ENCODE measurements at places on chromosomes 4 and X.
A peak's percentile ranks its signal among the peaks of the same experiment; 100 is the strongest.

DNA sequence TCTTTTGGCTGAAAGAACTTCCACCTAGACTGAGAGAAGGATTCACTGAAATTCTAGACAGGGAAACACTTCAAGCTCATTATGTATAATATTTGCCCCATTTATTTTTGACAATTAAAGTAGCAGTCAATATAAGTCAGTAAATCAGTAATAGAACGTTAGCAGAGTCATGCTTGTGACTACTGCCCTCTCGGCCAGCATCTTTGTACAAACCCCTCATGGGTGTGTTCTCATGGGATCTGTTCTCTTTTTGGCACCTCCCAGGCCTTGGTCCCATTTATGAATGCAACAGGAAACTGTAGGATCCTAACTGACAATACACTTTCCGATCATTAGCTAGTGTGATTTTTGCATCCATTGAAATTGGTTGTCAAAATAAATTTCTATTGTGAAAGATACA is 2.9 kb downstream of the MSL3 start:
- DNase-seq, result no peak

DNA sequence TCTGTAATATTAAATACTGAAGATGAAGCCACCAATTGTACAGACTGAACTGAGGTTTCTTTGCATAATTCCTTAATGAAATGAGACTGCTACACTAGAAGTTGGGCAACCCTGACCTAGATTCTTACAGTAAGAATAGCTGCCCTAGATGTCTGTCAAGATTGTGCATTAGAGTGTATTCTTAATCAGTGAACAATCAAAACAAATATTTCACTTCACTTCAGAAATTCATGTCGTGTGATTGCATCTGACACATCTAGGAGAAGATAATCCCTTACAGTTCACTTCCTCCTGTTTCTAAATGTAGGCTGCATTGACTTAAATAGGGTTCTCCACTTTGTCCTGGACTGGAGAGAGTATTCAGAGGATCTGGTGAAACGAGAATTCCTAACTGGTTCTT is 283.1 kb downstream of the HNRNPD start:
- DNase-seq, result no peak

GRCh38 chrX:78024349-78025059 is 55.1 kb upstream of the PGAM4 start:
- DNase-seq, result peak; percentile 27

- no peak for DNase-seq
Observed at GRCh38 chr4:152189451-152190179, 346.3 kb downstream of the FBXW7 start.

GRCh38 chr4:169665046-169665737 is 44.8 kb downstream of the CLCN3 start:
- DNase-seq, result no peak

GRCh38 chr4:954211-955020 is 19.0 kb downstream of the DGKQ start:
- no peak for DNase-seq

DNA sequence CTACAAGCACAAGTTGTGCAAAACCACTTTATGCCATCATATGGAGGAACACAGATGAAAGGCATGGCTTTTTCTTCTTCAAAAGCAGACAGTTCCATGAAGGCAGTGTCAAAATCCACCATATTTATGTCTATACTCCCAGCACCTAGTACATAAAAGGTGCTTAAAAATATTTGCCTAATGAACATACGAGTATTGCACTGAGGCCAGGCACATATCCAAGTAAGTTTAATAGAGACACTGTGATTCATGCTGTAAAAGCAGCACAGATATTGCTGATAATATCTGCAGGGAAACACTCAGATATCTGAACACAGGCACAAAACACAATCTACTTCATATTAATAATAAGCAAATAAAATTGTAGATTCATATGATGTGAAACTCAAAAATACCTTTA is 48.1 kb upstream of the CXCL8 start:
- DNase-seq, result no peak

- DNase-seq, result peak; percentile 85
Observed at GRCh38 chr4:139083607-139083955, 68.0 kb downstream of the NOCT start.

GRCh38 chrX:106201502-106202178 is 33.5 kb downstream of the PWWP3B start:
- no peak for DNase-seq

- DNase-seq, result no peak
Observed at GRCh38 chr4:81526706-81527105, 55.0 kb upstream of the RASGEF1B start.

DNA sequence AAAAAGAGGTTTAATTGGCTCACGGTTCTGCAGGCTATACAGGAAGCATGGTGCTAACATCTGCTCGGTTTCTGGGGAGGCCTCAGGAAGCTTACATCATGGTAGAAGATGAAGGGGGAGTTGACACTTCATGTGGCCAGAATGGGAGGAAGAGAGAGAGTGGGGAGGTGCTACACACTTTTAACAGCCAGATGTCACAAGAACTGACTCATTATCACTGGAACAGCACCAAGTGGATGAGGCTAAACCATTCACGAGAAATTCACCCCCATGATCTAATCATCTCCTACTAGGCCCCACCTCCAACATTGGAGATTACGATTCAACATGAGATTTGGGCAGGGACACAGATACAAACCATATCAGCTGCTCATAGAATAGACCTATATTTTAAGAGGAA is 255.8 kb downstream of the OPHN1 start:
- no peak for DNase-seq

DNA sequence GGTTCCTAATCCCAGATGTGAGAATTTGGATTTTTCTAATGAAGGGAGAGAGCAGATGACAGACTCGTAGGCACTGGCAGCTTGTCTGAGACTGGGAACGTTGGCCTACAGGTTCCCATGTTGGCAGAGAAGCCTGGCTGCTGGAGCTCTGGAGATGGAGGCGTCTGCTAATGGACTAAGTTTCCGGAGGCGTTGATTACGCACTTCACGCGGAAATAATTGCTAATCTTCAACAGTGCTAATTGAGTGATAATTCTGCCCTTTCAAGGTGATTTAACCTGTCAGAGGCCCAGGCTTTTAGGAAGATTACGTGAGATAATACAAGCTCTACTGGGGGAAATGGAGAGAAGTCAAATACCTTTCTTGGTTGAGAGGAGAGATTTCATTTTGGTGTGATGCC is 77.4 kb downstream of the PSAPL1 start:
- no peak for DNase-seq

GRCh38 chrX:32126997-32127396 is 1055.2 kb upstream of the FTHL17 start:
- DNase-seq, result no peak

- no peak for DNase-seq
Observed at GRCh38 chr4:106034751-106035150, 139.5 kb downstream of the NPNT start.

DNA sequence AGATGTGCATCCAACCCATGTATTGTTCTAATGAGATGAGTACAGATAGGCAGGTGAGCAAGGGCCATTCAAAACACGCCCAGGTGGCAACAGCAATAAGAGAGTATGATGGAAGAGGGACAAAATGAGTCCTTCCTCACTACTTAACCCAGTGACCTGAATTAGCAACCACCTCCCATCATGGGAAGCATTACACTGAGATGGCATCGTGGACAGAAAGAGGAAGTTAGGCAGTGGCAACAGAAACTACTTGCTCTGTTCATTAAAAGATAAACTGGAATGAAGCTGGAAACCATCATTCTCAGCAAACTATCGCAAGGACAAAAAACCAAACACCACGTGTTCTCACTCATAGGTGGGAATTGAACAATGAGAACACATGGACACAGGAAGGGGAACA is 17.2 kb downstream of the RXFP1 start:
- DNase-seq, result no peak

GRCh38 chrX:129427267-129427666 is 96.0 kb downstream of the SMARCA1 start:
- DNase-seq, result no peak

DNA sequence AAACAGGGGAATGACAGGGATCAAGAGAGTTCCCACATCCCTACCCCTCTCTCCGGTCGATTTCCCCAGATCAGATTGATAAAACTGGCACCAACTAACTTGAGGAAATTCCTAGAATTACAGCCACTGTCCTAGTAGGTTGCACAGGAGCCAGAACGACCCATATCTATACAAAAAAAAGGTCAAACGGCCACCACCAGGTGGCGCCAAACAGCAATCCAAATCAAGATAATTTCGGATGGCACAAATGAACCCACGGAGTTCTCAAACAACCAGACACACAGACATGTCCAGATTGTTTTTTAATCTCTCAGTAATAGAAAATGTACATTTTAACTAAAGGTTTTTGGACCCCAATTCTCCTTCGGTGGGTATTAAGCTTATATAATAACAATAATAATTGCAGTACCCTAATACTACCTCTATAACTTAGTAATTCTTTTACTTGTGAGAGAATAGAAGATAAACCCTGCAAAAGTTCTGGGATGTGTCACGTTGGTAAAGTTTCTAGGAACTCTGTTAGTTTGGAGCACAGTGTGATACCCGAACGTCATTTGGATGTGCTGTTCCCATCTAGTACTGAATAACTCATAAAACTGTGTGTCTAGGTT is 212.6 kb downstream of the SPOCK3 start:
- peak; percentile 13 for DNase-seq

DNA sequence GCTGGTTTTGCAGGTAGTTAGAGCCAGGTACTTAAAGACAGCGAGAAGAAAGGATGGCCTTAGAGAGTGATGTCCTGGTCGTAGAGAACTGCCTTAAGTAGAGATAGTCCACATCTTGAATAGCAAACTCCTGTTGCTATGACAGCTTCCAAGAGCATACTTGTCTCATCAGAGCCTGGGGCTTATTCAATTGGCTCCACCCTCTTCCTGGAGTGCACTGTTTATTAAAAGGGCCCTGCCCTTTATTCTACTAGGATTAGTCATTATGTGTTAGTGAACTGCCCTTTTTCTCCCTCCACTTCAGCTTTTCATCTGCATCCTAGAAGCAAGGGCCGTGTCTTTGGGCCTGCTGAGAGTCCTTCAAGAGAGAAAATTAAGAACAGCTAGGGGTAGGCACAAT is 94.5 kb upstream of the EOLA2 start:
- no peak for DNase-seq

DNA sequence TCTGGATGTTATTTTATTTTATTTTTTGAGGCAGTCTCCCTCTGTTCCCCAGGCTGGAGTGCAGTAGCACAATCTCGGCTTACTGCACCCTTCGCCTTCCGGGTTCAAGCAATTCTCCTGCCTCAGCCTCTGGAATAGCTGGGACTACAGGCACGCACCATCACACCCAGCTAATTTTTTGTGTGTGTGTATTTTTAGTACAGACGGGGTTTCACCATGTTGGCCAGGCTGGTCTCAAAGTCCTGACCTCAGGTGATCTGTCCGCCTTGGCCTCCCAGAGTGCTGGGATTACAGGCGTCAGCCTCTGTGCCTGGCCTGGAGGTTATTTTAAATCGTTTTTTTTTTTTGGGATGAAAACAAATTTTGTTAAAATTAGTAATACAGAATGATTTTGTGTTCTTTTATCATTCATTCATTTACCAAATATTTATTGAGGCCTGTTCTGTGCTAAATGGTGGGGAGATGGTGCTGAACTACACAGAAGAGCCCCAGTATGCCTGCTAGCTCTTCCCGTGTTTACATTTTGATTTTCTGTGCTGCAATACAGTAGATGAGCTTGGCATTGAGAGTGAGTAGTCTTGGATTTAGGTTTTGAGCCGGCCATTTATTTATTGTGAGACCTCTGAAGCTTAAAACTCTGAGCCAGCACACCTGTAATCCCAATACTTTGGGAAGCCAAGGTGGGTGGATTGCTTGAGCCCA is 22.7 kb downstream of the ADD1 start:
- no peak for DNase-seq

DNA sequence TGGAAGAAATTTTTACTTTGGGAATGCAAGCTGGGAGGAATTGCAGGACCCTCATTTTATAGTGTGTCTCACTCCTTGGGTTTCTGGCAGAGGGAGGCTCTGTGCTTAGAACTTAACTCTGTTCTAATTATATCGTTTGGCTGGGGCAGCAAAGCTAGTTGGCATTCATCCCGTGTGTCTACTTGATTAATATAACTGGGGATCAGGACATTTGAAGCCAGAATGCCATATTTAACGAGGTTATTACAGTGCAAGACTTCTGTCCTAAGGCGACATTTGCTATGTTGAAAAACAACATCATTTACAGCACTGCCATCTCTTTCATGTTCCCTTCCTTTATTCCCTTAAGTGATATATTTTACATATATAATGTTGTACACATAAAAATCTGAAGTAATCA is 179.1 kb upstream of the TBC1D9 start:
- DNase-seq, result no peak

DNA sequence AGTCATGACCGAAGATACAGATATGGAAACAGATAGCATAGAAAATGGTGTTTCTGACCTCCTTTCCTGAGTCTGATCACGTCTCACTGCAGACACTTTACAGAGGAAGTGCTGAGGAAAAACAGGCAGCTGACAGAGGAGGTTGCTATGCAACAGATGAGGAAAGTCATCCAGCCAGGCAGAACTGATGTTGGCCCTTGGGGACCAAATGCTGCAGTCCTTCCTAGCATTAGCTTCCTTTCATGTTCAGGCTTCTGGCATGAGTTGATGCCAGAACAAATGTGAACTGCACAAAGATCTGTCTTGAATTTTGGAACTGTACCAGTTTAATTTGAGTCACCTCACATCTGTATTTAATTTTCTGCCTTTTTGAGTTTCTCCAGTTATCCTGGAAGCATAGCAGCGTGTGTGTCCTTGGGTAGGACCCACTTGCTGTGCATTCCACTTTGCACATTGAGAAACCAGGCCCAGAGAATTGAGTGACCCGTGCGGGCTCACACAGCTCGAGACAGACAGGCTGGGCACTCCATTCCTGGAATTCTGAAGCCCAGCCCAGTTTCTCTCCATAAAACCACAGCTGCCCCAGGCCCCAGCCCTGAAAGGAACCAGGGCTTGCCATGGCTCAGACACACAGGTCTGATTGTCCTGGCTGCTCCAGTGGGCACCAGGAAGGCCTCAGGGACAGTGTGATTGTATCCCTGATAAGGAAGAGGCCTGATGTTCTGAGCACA is 1.4 kb upstream of the MAGED1 start:
- DNase-seq, result no peak

GRCh38 chr4:74157154-74157553 is 764 bp upstream of the MTHFD2L start:
- DNase-seq, result no peak

All from naive thymus-derived CD8-positive, alpha-beta T cell (primary cell).